ENCODE measurements at places on chromosomes 4 and X. TPM values are rescaled to one million over a fixed set of nuclear protein-coding genes. Genes with fewer than 3 reads are reported as not detected.
A peak's percentile ranks its signal among the peaks of the same experiment; 100 is the strongest.

CD38 gene
- not detected for total RNA-seq

DNA sequence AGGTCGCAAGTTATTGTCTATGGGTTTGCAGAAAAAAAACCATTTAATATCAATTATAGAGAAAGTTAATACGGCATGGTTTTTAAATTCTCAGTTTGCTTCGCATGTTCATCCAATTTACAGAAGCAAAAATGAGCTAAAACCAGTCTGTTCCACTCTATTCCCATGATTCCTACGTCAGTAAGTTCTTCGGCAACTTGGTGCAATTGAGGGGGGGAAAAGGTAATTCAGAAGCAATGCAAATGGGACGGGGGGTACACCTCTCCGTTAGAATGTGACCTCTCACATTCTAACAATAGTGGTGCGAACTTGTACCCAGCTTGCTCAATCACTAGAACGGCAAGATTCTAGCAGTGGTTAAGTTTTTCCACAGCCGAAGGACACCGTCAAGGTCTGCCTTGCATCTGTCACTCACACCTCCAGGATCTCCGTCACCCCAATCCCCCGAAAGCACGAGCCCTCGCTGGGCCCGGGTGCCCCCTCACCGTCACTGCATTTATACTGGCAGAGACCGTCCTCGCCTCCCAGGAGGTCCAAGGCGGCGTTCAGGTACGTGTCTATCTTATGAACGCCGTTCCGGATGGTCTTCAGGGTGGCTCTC lies 653 bp downstream of the PLA2G12A start:
- peak overlapping the region; percentile 88 for H3K4me3 ChIP-seq
- peaks cover 6% of the 10 kb centered on the region for H3K36me3 ChIP-seq
- H3K27ac ChIP-seq = peak overlapping the region; percentile 52
- peak; percentile 37 for DNase-seq

DNA sequence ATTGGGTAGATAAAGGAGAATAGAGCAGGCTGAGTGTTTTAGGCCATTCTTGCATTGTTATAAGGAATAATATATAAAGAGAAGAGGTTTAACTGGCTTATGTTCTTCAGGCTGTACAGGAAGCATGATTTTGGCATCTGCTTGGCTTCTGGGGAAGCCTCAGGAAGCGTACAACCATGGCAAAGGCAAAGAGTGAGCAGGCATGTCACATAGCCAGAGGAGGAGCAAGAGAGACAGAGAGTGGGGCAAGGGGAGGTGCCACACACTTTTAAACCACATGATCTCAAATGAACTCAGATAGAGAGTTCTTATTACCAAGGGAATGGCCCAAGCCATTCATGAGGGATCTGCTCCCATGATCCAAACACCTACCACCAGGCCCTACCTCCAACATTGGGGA lies 4.4 kb upstream of the METTL14 start:
- peaks cover 6% of the 10 kb centered on the region for H3K4me1 ChIP-seq
- no peak for DNase-seq
- no peak overlapping the region for H3K27ac ChIP-seq
- no peaks in the 10 kb centered on the region for H3K27me3 ChIP-seq
- H3K36me3 ChIP-seq = peaks cover 9% of the 10 kb centered on the region

- H3K27ac ChIP-seq = no peak overlapping the region
- no peak for DNase-seq
Observed at GRCh38 chrX:13226214-13226613, 93.6 kb downstream of the ATXN3L start.

DNA sequence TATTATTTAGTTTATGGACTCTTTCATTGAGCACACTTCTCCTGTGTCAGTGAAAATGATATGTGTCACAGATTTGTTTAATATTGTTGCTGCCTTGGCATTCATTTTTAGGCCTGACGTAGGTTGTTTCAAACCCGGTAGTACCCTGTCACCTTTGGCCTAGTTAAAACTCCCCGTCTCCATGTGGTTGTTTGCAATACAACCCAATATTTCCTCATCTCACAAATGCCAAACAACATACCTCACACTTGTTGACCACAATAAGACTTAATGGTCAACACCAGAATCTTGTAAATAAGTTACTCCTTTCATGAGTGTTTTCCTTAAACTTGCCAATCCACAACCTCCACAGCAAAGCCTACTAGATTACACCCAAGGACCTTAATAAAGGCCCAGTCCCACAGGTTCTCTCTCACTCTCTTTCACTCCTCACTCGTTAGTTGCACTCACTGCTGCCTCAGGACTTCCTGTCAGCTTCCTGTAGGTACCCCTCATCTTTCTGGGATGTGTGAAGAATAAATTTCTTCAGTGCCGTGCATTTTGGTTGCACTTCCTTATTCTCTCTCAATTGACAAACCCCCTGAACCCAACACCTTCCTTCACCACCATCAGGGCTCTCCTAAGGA lies 31.3 kb downstream of the IL13RA2 start:
- no peaks in the 10 kb centered on the region for H3K36me3 ChIP-seq
- no peaks in the 10 kb centered on the region for H3K4me1 ChIP-seq
- peaks cover 76% of the 10 kb centered on the region for H3K27me3 ChIP-seq

- H3K36me3 ChIP-seq = no peaks in the 10 kb centered on the region
- no peak overlapping the region for H3K4me3 ChIP-seq
- no peaks in the 10 kb centered on the region for H3K27me3 ChIP-seq
- no peak for DNase-seq
- peak overlapping the region; percentile 12 for H3K27ac ChIP-seq
Observed at GRCh38 chr4:113773014-113773413, 11.5 kb upstream of the CAMK2D start.

- DNase-seq = no peak
- peak overlapping the region; percentile 99 for H3K27ac ChIP-seq
- peaks cover 27% of the 10 kb centered on the region for H3K4me1 ChIP-seq
- peaks cover 20% of the 10 kb centered on the region for H3K36me3 ChIP-seq
Observed at GRCh38 chr4:39354254-39354552, 12.0 kb downstream of the RFC1 start.

DNA sequence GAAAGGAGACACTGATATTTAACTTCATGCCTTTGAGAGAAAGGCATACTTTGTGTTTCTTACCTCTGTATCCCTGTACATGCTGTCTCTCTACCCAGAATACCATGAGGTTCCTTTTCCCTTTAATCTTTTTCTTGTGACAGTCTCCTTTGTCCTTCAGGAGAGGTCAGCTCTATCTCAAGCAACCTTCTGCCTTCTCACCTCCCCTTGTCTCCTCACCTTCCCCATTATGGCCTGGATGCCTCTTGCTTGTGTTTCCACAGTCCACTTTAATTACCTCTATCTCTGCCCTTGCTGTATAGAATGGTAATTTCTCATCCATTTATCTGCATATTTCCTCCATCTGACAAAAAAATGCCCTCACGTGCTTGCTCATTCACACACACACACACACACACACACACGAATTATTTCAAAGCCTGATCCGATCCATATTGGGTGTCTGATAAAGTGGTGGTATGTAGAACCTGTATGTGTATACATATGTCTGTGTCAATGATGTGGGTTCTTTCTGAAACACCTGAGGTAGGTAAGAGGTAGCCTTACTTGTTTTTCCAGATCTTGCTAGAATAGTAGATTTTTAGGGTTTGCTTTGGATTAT lies 28.5 kb downstream of the MSN start:
- no peak overlapping the region for H3K4me3 ChIP-seq
- DNase-seq = no peak
- peaks cover 8% of the 10 kb centered on the region for H3K36me3 ChIP-seq
- peaks cover 12% of the 10 kb centered on the region for H3K4me1 ChIP-seq
- H3K27me3 ChIP-seq = no peaks in the 10 kb centered on the region

DNA sequence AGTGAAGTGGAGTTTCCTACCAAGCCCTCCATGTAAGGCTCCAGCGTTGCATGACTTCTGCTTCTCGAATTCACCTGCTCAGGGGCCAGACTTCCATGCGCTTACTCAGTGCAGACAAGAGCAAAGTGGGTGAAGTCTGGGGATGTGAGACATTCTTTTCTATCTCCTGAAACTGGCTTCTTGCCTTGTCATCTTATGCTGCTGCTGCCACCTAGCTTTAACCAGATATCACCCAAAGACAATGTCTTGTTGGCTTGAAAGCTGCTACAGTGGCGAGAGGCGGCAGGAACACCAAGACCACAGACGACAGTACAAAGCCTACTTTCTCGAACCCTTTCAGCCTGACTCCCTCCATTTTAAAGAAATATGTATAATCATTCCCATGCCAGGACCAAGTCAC lies 103.6 kb upstream of the ADGRG2 start:
- no peaks in the 10 kb centered on the region for H3K27me3 ChIP-seq
- no peak overlapping the region for H3K4me3 ChIP-seq
- peak; percentile 33 for DNase-seq
- H3K36me3 ChIP-seq = no peaks in the 10 kb centered on the region

DNA sequence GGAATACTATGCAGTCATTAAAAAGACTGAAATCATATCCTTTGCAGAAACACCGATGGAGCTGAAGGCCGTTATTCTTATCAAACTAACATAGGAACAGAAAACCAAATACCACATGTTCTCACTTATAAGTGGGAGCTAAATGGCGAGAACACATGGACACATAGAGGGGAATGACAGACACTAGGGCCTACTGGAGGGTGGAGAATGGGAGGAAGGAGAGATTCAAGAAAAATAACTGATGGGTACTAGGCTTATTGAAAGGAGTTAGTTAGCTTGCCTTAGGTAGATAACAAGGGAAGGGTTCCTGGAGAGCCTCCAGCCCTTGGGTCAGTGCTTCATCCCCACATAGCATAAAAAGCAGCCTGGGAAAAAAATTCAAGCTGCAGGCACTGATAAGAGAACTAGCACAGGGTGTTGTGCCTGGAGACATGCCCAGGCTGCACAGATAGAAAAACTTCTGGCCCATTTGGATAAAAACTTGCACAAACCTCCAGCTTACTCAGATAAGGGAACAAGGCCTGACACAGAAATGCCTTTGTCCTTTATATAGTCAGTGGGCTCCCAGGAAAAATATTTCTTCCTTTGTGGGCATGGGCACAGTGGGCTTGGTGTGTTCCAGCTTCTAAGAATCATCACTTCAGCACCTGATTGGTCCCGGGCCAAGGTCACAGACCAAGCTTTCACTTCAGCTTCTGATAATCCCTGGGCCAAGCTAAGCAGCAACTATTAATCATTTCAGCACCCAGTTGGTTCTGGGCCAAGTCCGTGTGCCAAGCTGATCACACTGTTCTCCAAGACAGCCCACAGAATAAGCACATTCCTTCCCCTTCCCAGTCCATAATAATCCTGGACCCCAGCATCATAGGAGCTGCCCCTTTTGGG lies 23.1 kb upstream of the PWWP3B start:
- no peak overlapping the region for H3K27ac ChIP-seq
- H3K4me1 ChIP-seq = no peaks in the 10 kb centered on the region
- no peaks in the 10 kb centered on the region for H3K36me3 ChIP-seq
- no peak overlapping the region for H3K4me3 ChIP-seq
- peaks cover 41% of the 10 kb centered on the region for H3K27me3 ChIP-seq

- H3K27ac ChIP-seq = no peak overlapping the region
- no peak for DNase-seq
- no peaks in the 10 kb centered on the region for H3K36me3 ChIP-seq
- H3K4me1 ChIP-seq = no peaks in the 10 kb centered on the region
- H3K27me3 ChIP-seq = peaks cover 29% of the 10 kb centered on the region
Observed at GRCh38 chr4:115054836-115055235, 58.6 kb downstream of the NDST4 start.

Data from MCF 10A (cell line).